ENCODE measurements at places on chromosomes 2 and 18.

DNA sequence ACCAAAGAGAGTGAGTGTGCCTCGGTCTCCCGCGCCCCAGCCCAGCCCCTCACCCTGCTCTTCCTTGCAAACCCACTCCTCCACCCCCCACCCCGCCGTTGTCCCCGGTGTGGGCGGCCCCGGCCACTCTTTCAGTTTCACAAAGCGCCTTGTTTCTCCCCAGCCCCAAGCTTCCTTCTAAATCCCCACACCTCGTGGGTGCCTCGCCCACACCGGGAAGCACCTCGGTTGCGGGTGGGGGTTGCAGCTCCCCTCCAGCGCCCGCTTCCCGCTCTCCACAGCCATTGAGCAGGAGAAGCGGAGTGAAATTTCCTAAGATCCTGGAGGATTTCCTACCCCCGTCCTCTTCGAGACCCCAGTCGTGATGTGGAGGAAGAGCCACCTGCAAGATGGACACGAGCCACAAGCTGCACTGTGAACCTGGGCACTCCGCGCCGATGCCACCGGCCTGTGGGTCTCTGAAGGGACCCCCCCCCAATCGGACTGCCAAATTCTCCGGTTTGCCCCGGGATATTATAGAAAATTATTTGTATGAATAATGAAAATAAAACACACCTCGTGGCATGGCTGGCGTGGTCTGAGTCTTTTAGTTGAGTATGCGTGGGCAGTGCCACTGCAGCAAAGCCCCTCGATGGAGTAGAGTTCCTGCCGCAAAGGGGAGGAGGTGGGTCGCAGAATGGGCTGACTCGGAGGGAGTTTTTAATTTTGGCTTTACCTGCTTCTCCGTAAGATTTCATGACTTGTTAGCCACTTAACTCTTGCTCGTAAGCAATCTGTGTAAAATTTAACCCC, 848 bp downstream of the TMSB10 start:
- DNase-seq: peak; percentile 72

- no peak for DNase-seq
These were observed 24.5 kb downstream of the NIF3L1 start for GRCh38 chr2:200913654-200914053.

GRCh38 chr2:64799592-64800252, 146.0 kb upstream of the SERTAD2 start:
- no peak for DNase-seq

DNA sequence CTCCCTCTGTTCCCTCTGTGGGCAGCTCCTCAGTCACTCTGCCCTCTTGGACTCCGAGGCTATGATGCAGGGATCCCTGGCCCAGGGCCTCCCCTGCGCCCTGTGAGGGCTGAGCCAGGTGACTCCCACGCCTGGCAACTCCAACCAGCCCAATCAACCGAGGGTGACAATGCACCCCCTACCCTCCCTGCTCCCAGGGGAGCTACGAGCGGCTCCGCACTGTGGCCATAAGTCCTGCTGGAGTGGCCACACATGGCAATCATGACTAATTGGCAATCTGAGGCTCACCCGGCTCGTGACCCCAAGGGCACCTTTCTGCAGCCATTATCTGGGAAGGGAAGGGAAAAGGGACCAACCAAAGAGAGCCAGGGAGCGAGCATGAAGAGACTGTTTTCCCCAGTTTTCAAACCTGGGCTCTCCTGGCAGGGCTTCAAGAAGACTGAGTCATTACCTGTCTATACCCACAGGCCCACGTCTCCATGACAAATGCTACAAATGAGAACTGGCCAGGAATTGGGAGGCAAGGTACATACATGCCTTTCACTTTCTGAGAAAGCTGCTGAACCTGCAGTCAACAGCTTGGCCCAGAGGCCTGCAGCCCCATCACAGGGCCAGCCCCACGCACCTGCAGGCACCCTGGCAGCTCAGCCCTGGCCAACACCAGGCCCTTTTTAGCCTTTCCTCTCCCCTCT, 45.1 kb downstream of the RPL31 start:
- DNase-seq: peak; percentile 58

DNA sequence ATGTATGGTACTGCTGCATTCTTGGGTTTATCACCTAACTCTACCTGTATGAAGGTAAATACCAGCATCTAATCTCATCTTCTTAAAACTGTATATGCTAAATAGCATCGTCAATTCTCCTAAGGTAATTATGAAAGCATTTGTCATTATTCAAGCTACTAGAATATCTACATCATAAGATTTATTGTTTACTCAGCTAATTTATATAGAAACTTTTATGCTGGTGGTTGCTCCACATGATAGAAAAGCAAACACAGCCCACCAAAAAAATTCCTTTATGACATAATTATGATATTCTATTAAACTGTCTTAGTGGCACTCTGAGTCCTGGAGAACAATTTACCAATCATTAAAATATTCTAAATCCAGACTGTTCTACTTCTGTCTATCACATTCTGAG, 1226.1 kb upstream of the NRXN1 start:
- DNase-seq: no peak

DNA sequence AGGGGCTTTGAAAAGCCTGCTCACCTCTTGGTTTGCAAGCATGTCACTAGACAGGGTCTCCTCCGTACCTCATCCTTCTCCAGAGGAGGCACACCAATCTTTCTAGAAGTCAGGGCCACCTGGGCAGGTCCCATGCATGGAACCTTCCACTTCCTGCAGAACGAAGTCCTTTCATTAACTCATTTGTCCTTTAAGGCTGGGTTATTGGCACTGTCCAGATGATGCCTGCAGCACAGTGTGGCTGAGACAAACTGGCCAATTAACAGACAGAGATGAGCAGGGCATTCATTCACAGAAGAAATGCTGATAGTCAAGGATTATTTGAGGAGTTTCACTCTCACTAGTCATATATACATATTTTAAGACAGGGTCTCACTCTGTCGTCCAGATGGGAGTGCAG, 245.3 kb downstream of the TFCP2L1 start:
- DNase-seq: no peak
